ENCODE measurements at places on chromosomes 4 and X.

- DNase-seq: no peak
These were observed 286.7 kb upstream of the TENM3 start for GRCh38 chr4:181956512-181956911.

GRCh38 chr4:89528526-89529133 lies 221.0 kb upstream of the GPRIN3 start:
- DNase-seq: no peak

- DNase-seq: no peak
These were observed 8.6 kb downstream of the SLC9B2 start for GRCh38 chr4:103067841-103068547.

- DNase-seq: no peak
These were observed 246.7 kb upstream of the TLL1 start for GRCh38 chr4:165626316-165626715.

GRCh38 chr4:130092187-130093015 lies 996.4 kb downstream of the C4orf33 start:
- DNase-seq: no peak

GRCh38 chr4:85610450-85610849 lies 135.5 kb downstream of the ARHGAP24 start:
- DNase-seq: no peak

GRCh38 chr4:161522031-161522430 lies 641.8 kb downstream of the FSTL5 start:
- DNase-seq: no peak

DNA sequence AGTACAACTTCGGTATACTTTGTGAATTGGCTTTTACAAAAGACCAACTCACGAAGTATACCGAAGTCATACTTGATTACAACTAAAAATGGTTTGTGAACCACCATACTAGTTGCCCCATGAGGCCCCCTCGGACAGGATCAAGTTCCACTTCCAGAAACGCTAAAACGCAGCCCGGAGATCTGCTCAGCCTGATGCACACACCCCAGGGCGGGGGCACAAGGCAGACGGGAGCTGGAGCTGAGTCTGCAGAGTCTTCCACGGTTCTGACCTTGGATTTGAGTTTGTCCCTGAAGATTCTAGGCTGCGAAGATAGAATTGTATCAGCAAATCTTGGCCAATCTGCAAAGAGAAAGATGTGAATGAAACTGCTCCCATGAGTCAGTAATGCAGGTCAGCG lies 118.1 kb downstream of the SORCS2 start:
- no peak for DNase-seq

DNA sequence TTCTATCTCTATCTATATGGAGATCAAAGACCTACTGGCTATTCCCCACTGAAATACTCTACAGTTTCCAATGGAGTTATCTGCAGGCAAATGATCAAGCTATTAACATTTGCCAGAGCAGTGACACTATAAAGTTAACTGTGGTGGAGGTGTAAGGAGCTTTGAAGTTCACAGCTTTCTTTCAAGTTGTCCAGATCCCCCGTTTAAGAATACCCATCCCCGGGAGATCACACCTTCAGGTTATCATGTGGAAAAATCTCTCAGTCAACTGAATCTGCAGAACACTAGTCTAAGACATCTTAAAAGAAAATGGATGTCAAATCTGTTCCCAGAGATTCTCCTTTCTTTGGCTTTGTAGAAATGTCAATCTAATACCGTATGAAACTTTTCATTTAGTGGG lies 80.1 kb downstream of the GPC3 start:
- DNase-seq: no peak

DNA sequence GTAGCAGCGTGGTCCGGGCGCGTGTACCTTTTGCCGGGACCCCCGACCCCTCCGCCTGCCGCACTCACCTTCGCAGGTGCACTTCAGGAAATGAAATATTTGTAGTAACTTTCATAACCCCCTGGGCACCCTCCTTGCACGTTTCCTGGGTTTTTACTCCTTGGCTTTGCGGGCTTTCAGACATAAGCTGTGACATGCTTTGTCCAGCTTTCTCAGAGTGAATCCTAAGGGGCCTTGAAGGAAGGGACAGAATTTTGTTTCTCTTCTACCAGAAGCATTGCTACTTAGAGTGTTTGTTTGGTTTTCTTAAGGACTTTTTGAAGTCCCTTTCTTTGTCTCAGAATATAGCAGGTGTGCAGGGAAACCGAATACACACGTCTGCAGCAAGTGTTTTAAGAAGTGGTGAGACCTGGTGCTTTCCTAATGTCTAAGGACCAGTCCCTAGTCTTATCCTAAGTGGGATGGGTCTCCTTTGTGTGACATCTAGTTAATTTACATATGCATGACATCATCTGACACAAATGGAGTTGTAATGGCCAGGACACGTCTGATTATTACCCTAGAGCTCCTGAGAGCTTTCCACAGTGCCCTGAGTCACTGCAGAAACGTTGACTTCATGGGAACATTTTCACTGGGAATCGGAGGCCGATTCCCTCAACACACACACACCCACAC lies 1.3 kb downstream of the FAM149A start:
- no peak for DNase-seq

- DNase-seq: no peak
These were observed 30.4 kb downstream of the TXK start for GRCh38 chr4:48103483-48104139.

- no peak for DNase-seq
These were observed 6.0 kb downstream of the DMD start for GRCh38 chrX:33205321-33205720.

GRCh38 chr4:105551965-105552746 lies at the start of gene ARHGEF38:
TSS of gene ARHGEF38 (plus strand) at chr4:105552620. CDS start at chr4:105552766, 146 bp downstream.
- peak; percentile 42 for DNase-seq

GRCh38 chr4:75018811-75019479 lies 86.0 kb downstream of the PARM1 start:
- no peak for DNase-seq

DNA sequence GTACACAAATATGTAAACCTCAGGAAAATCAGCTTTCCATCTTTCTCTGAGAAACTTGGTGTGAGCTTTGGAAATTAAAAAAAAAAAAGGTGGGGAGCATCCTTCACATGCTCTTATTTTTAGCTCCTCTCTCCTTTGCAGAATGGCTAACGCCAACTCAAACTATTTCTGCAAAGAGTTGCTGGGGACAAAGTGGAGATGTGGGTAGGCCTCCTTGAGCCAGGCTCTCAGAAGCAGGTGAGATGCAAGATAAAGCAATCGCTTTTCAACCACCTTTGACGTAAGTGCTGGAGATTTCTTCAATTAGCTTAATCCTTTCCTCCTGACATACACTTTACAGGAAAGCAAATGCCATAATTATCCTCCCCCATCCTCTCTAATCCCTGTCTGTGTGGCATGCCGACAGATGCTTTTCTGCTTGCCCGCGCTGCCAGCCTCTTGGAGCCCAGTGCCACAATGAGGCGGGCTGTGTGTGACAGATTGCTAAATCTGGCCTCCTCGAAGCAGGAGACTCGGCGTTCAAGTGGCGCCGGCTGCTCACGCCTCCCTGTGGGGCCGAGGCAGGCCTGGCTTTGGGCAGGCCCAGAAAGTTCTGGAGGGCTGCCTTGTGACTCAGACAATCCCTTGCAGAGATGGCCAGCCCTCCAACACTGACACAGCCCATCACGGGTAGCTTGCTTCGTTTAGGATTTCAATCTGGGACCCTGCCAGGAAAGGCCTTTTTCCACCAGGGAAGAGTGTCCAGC lies 64.9 kb upstream of the SOD3 start:
- DNase-seq: peak; percentile 55

DNA sequence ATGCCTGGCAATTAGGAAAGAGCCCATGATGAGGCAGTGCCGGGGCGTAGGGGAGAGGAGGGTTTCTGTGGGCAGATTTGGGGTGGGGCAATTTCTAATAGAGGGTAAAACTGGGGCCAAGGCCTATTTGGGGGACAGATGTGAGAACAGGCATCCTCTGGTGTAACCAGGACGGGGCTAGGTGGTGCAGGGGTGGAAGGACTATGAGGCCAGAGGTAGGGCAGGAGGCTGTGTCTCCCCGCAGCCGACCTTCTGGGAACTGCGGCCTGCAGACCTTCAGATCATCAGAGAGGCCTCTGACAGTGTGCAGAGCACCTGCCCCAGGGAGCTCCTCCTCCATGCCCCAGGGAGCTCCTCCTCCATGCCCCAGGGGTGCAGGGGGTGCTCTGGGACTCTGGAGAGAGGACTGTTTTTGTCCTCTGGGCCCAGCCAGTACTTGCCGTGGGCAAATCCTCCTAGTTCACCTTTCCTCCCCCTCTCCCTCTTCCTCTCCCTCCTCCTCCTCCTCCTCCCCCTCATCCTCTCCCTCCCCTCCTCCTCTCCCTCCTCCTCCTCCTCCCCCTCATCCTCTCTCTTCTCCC lies 101.9 kb downstream of the SORCS2 start:
- DNase-seq: no peak

GRCh38 chr4:150821641-150822040 lies 193.4 kb downstream of the LRBA start:
- DNase-seq: no peak

DNA sequence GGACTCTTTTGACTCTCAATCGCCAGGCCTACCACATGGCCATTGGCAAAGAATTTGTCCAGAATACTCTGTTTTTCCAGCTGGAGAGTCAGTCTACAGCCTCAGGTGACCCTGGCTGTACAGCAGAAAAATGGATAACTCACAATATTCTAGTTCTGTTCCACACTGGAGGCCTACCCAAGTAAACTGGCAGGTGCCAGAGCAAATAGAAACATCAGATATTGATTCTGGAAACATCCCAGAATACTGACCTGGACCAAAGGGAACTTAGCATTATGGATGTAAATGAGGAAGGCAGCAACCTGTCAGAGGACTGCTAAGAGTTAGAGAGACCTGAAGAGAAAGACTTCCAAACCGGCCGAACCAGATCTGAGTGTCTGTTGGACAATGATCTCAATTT lies 147.9 kb upstream of the SMAD1 start:
- no peak for DNase-seq

- no peak for DNase-seq
These were observed 45.8 kb downstream of the MGST2 start for GRCh38 chr4:139711461-139711860.

DNA sequence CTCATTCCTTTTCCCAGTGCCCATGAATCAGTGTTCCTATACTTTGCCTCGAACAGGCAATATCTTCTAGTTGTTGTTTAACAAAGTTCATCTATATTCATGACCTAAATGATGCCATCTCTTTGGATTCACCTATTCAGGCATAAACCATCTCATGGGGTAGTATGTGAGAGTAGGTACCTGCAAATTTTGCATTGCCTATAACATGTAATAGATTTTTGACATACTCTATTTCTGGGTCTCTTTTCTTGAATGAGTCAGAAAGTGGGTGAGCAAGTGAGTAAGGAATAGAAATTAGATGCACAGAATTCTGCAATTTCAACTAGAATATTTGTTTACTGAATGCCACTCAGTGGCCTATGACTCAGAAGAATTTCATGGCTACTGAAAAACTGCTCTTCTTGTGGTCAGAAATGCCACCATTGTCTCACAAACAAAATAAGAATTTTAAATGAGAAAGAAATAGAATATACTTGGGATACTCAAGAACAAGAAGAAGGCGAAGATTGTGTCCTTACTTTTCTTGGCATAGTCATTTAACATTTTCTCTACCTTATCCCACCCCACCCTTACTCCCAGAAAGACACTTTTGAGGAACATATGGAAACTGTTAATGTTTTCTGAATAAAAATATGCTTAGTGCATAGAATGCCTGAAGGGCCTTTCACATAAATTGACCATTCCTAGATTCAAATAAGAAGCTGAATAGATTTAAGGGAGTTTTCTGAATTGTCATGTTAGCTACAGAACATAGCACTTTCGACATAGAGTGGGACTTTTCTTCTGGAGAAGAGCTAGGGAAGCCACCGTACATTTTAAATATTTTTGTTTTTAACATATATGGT lies 86.8 kb downstream of the HHIP start:
- no peak for DNase-seq

DNA sequence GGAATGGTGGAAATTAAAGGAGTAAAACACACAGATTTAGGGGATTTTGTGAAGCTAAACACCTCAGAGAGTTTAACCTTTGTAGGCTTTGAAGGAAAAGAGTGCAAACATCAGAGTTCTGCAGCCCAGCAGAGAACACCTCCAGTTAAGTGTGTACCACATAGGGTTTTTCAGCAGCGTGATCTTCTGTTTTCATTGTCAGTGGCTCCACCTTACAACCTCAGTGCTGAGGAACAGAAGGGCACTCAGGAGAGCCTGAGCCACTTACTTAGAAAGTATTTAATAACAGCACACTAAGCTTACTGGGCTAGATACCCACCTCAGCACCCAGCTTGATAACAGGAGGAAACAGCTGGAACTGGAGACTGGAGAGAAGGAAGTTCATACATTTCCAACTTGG lies 2.0 kb upstream of the FBXW7 start:
- no peak for DNase-seq

- DNase-seq: no peak
These were observed 37.6 kb downstream of the ARAP2 start for GRCh38 chr4:36206603-36207311.

DNA sequence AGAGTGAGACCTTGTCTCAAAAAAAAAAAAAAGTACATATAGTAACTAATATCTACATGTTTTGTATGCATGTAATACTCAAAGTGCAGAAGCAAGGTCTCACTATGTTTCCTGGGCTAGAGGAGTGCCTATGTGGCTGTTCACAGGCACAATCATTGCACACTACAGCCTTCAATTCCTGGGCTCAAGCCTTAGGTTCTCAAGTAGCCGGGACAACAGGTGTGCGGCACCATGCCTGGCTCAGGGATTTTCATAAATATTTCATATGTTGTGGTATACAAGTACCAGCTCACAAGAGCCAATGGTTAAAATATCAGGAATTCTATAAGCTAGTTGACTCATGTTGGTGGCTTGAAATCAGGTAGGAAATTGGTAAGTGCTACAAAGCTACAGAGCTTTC lies 94.8 kb downstream of the LARP7 start:
- DNase-seq: no peak

- DNase-seq: peak; percentile 20
These were observed at the start of gene PRSS48 for GRCh38 chr4:151276787-151277562. TSS of gene PRSS48 (plus strand) at chr4:151277161. CDS start at chr4:151277173, 12 bp downstream.

GRCh38 chr4:110620691-110621327 lies 2.1 kb downstream of the PITX2 start:
- no peak for DNase-seq

DNA sequence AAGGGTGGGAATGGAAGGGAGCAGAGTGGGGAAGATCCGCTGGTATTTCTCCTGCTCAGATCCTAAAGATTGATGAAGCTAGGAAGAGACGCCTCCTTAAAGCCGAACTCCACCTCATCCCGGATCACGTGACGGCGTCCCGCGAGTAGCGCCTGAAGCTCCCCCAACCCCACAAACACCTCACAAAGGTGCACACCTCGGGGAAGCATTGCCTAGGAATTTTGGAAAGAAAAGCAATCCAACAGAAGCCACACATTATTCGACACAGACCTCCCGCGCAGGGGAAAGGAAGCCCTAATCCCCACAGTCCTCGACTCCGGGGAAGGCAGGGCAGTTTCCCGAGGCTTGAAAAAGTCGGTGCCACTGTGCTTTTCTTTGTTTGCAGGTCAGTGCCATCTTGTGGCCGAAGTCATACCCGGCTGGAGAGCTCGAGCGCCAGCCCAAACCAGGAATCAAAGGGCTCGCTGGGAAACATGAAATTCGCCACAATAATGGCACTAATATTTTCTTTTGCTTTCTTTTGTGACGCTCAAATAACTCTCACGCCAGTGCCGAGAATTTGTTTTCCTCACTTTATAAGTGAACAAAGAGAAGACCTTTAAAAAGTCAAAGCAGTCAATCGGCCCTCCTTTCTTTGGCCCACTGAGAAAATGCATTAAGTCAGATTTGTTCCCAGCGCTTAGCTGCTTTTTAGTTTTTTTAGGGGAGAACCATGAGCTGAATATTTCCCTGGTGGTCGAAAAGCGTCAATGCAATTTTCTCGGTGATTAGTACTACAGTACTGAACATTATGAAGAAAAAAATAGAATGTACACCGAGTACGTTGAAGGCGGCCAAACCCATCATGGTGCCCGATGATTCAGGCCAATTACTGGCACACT lies at the start of gene NPY1R:
NPY1R (minus strand) TSS at position 71 of the 881 bp plus-strand sequence. CDS start 6,042 bp downstream, outside the sequence.
- DNase-seq: peak; percentile 66
